ENCODE measurements at places on chromosomes 12 and 14. TPM values are rescaled to one million over a fixed set of nuclear protein-coding genes. Genes with fewer than 3 reads are reported as not detected.

DNA sequence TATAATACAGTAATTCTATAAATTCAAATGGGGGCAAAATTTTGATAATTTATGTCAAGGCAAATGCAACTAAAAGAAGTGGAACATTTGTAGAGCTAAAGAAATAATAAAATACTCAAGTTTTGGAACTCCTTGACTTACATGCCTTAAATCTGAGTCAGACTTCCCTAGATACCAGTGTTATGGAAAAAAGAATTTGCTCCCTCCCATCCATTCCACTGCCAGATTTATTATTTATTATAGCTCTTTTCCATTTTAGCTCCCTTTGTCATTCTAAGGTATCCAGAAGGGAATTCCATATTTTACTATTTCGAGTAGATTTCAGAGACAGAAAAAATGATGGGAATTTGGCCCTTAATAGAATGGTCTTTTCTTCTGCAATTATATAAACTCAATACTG lies 44.0 kb downstream of the RHOJ start:
- H3K4me1 ChIP-seq, result no peaks in the 10 kb centered on the region
- H3K4me3 ChIP-seq, result no peak overlapping the region
- H3K27ac ChIP-seq, result no peak overlapping the region
- no peaks in the 10 kb centered on the region for H3K27me3 ChIP-seq
- H3K36me3 ChIP-seq, result no peaks in the 10 kb centered on the region

DNA sequence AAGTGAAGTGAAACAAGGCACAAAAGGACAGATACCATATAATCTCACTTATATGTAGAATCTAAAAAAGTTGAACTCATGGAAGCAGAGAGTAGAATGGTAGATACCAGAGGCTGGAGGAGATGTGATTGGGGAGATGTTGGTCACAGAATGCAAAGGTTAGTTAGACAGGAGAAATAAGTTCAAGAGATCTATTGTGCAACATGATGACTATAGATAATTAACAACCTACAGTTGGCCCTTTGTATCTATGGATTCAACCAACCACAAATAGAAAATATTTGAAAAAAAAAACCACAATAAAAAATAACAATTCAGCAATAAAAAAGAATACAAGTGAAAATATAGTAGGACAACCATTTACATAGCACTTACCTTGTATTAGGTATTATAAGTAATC lies 19.3 kb downstream of the CRADD start:
- H3K4me3 ChIP-seq, result no peak overlapping the region
- no peaks in the 10 kb centered on the region for H3K27me3 ChIP-seq
- peaks cover 19% of the 10 kb centered on the region for H3K4me1 ChIP-seq
- no peaks in the 10 kb centered on the region for H3K36me3 ChIP-seq

AP1G2 gene
- 70.9 TPM for total RNA-seq

- H3K27ac ChIP-seq, result no peak overlapping the region
- no peaks in the 10 kb centered on the region for H3K27me3 ChIP-seq
- H3K36me3 ChIP-seq, result no peaks in the 10 kb centered on the region
- H3K4me3 ChIP-seq, result no peak overlapping the region
- H3K4me1 ChIP-seq, result no peaks in the 10 kb centered on the region
Measured at GRCh38 chr12:3381059-3382047, 109.7 kb upstream of the PRMT8 start.

- no peak overlapping the region for H3K27ac ChIP-seq
- H3K36me3 ChIP-seq, result no peaks in the 10 kb centered on the region
- H3K27me3 ChIP-seq, result no peaks in the 10 kb centered on the region
- no peak for DNase-seq
- no peak overlapping the region for H3K4me3 ChIP-seq
- H3K4me1 ChIP-seq, result no peaks in the 10 kb centered on the region
Measured at GRCh38 chr12:64752833-64753238, 6.4 kb downstream of the GNS start.

KANSL2 gene
- 48.4 TPM for total RNA-seq

DNA sequence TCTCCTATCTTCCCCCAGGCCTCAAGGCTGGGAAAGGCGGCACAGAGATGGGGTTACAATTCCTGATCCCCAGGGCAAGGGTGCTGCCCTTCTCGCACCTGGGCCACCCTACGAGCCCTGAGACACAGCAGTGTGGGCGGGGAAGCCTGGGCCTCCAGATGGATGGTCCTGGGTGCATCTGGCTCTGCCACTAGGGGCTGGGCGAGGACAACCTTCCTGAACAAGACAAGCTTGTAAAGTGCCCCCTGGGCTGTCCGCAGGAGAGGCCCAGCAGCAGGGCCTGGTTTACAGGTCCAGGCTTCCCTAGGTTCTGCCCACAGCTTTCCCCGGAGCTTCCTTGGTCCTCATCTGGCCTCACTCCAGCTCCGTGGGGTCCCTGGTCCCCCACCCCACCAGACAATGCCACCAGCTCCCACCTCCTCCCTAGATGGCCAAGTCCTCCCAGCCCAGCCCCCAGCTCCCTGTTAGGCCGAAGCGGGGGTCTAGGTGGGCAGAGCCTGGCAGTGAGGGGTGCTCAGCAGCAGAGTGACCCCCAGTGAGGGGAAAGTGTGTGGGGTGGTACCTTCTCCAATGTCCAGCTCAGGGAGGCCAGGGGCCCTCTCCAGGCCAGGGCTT lies 8.9 kb downstream of the ARL6IP4 start:
- no peaks in the 10 kb centered on the region for H3K36me3 ChIP-seq
- H3K27ac ChIP-seq, result no peak overlapping the region
- DNase-seq, result no peak
- H3K4me1 ChIP-seq, result no peaks in the 10 kb centered on the region
- H3K27me3 ChIP-seq, result no peaks in the 10 kb centered on the region
